Ecto neural progenitor cell (in vitro differentiated cells): ENCODE measurements at places on chromosomes 13 and 19.

DNA sequence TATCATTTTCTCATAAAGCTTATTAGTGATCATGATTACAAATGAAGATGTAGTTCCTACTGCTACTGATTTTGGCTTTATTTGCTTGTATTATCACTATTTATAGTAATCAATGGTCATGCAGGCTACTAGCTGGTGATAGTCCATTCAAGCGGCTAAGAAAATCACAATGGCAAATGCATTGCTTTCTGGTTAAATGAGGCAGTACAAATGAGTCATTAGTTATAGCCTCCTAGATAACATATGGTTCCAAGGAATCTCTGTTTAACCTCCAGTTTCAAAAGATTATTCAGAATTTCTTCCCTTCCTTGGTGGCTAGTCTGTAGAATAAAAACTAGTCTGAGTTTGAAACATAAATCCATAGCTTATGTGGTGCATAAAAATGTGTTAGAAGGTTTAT is 141.3 kb upstream of the HTR2A start:
- no peak for DNase-seq

GRCh38 chr13:38862443-38862842 is 128.2 kb downstream of the STOML3 start:
- no peak for DNase-seq

DNA sequence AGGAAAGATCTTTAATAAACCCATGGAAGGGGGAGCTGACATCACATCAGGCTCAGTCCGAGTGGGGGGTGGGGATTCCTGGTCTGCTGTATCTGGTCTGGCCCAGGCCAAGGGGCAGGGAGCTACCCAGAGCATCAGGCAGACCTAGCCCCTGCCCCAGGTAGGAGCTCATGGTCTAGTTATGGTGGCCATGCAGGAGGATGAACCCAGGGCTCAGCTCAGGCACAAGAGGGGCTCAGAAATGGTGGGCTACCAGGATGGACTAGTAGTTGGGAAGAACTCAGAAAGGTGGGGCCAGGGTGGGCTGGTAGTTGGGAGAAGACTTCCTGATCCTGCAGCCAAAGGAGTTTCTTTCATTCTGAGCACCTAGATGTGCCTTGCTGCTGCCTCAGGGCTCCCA is 14.3 kb downstream of the VSTM2B start:
- no peak for DNase-seq

DNA sequence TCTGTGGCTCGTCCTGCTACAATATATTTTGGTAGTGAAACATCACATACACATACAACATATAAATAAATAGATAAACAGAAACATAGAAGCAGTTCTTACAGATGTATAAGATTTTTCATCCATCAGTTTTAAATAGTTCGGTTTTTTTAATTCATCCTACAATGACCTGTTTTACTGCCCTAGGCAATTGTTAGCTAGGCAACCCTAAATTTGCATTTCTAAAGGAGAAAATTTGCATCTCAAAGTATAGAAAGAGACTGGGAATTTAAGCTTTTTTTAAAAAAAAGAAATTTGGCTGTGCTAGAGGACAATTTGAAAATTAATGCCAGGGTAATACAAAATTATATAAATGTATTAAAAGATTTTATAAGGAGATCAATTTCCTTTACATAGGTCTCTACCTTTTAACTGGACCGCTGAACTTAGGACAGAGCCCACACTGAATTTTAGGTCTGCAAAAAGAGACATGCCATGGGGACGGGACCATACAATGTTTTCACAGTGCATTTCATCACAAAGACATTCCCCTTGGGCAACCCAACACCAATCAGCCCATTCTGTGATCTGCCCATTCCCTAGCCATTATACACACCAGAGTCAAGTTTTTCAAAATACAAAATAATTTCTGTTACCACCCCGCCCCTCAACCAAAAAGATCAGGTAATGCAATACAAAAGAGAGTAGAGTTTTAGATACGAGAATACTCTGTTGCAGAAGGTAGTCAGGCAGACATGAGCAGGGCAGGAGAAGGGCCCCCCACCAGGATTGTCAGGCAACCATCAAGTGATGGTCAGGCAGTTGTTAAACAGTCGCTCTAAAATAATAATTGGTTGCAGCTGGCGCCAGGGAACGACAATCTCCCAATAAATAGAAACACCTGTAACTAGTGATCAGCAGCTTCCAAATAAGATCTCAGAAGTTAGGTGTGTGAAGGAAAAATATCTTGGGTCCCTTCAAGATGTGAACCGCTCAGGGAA is 299.7 kb upstream of the SGCG start:
- DNase-seq: no peak

DNA sequence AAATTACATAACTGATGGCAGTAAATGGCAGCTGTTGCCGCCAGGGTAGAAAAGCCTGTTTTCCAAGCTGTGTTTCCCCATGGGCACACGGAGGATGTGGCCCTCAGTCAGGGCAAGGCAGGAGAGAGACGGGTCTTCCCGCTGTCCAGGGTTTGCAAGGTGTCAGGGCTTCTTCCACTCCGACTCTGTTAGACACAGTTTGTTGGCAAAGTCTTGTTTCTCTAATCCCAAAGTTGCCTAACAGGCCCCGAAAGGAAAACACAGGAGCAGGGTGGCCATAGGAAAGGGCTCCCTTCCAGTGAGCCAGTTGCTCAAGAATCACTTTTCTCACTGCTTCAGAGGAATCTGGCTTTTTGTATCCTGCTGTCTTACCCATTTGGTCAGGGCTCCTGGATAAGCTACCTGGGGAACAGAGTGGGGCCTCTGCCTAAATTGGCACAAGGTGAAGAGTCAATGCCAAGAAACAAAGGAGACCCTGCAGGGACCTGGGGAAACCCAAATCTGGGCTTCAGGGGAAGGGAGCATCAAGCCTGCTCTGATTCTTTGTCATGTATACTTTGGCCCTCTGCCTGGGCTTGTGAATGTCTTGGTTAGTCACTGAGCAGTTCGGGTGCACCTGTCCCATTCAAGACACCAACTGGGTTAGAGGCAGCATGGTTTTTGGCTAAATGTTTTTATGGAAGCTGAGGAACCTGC is 29.0 kb upstream of the CXCL17 start:
- DNase-seq: no peak

DNA sequence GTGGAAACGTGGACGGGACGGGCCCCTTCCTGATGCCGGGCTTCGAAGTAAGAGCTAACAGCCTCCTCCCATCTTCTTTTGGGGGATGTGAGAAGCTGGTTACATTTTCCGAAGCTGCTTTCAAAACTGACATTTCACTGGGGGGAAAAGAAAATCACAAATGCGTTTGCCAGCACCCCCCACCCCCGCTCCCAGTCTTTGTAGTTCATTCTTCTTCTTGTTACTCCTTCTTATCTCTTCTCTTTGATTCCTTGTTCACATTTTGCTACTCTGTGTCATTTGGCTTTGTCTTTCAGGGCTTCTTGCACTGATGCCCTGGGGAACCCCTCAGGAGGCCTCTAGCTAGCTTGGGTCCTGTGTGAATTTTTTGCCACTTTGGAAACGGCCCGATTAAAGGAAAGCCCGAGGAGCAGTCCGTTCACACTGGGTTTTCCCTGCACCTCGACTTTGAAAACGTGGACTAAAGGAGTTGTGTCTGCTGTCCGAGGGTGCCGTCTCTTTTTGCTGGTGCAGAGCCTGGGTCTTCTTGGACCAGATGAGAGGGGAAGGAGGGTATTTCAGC is 1.3 kb downstream of the CARM1 start:
- DNase-seq: no peak

- no peak for DNase-seq
Observed at GRCh38 chr19:45200568-45200967, 22.0 kb downstream of the BLOC1S3 start.

- DNase-seq: no peak
Observed at GRCh38 chr13:97491452-97491851, 57.5 kb downstream of the RAP2A start.

DNA sequence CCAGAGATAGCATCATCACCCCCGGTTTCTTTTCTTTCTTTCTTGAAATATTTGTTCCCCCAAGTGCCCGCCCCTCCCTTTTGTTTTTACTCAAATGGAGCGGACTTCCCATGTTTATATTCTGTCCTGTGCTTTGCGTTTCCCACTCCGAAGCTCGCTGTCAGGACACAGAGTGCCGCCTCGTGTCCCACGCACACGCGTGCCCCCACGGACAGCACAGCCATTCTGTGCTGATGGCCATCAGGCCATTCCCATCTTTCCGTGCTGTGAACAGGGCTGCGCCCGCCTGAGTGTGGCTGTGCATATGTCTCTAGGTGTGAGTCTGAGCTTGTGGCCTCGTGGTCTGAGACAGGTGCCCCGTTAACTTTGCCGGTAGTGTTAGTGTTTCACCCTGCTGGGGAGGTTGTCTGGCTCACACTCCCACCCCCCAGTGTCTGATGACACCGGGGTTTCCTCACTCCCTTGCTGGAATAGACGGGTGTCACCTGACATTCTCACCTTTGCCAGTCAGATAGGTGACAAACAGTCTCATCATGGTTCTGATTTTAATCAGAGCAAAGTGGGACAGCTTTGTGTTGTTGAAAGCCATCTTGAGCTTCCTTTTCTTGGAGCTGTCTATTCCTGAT is 6.9 kb downstream of the PAK4 start:
- DNase-seq: no peak

DNA sequence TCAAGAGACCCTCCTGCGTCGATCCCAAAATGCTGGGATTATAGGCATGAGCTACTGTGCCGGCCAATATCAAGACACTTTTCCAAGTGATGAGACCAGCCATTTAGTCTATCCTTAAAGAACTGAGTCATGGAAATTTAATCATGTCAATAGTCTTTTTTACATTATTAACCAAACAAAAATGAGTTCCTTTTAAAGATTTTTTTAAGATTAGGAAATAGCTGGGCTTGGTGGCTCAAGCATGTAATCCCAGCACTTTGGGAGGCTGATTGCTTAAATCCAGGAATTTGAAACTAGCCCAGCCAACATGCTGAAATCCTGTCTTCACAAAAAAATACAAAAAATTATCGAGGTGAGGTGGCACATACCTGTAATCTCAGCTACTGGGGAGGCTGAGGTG is 16.7 kb upstream of the ZNF564 start:
- peak; percentile 1 for DNase-seq

DNA sequence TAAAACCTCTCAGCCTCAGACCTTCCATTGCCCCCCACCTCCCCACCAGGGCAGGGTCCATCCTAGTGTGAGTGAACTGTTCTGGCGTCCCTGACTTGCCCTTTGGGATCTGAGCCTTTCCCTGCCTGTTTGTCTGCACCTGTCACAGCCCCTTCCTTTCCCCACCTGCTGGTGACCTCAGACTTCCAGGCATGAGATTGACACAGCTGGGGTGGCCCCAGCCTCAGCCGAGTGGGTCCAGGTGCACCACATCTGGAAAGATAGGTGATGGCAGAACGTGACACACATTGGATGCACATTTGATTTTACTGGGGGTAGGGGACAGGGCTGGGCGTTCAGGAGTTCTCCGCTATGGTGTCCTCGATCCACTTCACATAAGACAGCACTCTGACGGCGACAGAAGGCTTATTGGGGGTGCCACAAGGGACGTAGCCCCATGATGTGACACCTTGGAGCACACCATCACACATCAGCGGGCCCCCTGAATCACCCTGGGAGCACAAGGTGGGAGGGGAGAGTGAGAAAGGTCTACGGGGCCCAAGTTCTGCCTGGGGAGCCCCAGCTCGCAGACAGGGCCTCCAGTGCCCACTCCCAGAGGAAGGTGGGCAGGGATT is 4.6 kb downstream of the KLK1 start:
- DNase-seq: no peak

DNA sequence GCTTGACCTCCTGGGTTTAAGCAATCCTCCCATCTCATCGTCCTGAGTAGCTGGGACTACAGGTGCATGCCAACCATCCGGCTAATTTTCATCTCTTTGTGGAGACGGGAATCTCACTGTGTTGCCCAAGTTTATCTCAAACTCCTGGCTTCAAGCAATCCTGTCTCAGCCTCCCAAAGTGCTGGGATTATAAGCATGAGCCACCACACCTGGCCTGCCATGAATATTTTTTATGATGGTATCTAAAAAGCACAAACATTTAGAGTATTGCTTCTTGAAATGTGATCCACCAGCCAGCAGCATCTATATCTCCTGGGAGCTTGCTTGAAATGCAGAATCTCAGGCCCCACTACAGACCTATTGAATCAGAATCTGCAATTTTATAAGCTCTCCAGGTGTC is 111.2 kb upstream of the CLDN10 start:
- no peak for DNase-seq

DNA sequence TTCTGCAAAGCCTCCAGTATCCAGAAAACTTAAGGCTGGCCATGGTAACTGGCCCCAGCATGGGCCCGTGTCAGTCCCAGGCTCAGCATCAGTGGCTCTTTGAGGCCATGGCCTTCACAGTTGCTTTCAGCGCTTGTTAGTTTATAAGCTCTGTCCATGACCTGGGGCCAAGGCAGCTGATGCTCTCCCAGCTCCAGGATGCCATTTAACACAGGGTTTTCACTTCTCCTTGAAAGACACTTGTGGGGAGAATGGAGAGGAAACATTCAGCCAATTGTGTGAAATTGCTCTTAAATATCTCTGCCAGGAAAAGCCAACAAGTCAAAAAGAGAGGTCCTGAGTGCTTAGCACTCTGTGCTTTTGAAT is 321.3 kb downstream of the FOXO1 start:
- DNase-seq: peak; percentile 19

- no peak for DNase-seq
Observed at GRCh38 chr13:21889651-21890050, 218.8 kb downstream of the FGF9 start.

DNA sequence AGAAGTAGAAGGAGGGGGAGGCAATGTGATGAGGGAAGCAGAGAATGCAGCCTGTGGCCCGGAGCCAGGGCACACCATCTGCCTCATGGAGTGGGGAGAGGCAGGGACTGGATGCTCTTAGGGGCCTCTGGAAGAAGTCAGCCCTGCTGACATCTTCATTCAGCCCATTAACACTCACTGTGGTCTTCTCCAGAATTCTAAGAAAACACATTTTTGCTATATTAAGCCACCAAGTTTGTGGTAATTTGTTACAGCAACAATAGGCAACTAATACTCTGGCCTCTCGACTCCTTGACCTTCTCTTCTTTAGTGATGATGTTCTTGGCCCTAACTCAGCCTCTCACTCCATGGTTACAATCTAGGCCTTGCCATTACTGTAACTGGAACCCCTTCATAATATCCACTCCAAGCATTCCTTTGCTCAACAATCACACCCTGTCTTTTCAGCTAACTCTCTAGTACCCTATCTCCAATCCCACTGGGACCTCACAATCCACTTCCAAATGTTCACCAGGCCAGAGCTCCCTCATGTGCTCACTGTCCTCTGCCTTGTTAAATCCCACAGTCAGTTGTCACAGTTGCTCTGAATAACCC is 98.5 kb downstream of the MIPEP start:
- no peak for DNase-seq

DNA sequence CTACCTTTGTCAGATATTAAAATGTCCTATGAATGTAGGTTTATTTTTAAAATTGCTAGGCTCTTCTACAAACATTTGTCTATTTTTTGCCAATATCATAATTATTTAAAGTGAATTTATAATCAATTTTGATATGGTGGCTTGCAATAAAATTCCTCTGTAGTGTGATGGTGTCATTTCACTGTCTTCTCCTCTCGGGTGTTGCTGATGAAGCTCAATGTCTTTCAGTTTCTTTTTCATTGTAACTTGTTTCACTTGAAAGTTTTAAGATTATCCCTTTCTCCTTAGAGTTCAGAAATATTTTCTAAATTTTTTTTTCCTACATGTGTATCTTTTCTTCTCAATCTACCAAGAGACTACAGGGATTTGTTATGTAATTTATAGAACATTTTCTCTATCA is 267.1 kb upstream of the EDNRB start:
- no peak for DNase-seq

GRCh38 chr19:16736709-16737108 is 17.1 kb downstream of the NWD1 start:
- DNase-seq: no peak
